ENCODE measurements at places on chromosomes 3 and 15.

DNA sequence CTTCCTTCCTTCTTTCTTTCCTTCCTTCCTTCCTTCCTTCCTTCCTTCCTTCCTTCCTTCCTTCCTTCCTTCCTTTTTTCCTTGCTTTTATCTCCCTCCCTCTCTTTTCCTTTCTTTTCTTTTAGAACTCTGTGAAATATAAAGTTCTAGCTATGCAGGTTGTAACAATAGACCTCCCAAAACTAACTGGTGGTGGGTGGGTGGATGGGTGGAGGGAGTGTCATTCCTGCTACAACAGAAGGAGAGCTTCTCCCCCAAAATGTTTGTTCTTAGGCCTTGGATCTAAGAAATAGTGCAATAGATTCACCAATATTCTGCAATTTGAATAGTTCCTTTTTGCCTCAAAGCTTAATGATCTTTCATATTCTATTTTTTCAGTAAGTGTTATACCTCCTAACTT is 215.9 kb downstream of the GAP43 start:
- DNase-seq = no peak

- no peak for DNase-seq
Observed at GRCh38 chr3:8822141-8822540, 52.7 kb upstream of the OXTR start.

- DNase-seq = no peak
Observed at GRCh38 chr15:81108427-81108826, 25.6 kb upstream of the CFAP161 start.

GRCh38 chr3:37591116-37591781 is 270.4 kb upstream of the CTDSPL start:
- DNase-seq = no peak

GRCh38 chr3:48879994-48880377 is 18.7 kb downstream of the SLC25A20 start:
- no peak for DNase-seq

GRCh38 chr3:81302045-81302444 is 459.4 kb downstream of the GBE1 start:
- DNase-seq = no peak

DNA sequence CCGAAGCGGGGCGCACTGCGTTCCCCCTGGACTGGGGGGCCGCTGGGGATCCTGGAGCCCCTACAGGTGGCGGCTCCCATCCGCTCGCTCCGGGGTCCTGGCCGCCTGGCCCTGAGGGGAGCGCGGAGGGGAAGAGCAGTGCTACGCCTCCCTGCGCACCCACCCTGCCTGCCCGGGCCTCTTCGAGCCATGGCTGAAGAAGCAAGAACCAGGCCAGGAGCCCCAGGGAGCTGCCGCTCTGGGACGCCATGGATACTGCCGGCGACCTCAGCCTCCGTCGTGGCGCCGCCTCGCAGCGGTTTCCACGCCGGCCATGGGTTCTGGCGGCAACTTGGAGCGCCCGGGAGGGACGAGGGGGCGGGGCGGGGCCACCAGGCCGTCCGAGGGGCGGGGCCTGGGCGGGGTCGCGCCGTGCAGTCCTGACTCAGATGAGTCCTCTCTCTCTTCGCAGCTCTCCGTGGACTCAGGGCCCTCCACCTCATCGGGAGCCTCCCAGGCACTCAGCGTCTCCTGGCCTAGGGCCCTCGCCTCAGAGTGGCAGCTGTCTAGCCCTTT is 50.9 kb downstream of the MYL3 start:
- DNase-seq = no peak

DNA sequence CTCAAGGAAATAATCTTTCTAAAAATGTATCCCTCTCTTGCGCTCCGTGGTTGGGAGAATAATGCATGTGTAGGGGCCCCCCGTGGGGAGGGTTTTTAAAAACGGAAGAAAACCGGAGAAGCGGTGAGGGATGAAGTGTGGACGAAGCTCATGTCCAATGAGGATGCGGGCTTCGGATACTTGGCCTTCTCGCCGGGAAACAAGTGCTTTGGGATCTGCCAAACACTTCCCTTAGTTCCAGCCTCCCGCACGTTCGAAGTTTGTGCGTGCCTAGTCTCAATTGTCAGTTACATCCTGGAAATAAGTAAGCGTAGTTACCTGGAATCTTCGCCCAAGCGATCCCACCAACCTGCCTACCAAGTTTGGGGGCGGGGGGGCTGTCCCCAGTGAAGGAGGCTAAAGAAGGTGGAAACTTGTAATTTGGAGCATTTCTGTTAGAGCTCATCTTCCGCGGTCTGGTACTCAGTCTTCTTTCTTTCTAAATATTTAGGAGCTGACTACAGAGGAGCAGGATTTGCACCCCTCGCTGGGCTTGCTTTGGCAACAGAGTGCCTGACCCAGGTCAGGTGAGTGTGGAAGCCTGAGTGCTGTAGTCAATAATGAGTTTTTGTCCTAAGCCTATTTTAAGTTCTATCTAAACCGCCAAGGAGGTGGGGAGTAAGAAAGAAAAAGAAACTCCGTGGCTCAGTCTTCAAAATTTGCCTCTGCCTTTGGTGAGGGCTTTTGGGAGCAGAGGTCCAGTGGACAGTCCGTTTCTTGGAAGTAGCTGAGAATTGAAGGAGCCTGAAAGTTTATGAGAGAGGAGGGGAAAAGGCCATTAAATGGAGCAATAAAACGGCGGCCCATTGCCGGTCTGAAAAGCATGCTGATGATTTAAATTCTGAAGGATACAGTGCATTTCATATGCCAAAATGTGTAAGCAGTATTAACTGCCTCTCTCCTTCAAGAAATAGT is 1.1 kb downstream of the ITPR1 start:
- DNase-seq = no peak
